ENCODE measurements at places on chromosomes 3 and 15.

GRCh38 chr3:69320871-69321271, 65.0 kb downstream of the FRMD4B start:
- DNase-seq, result no peak

DNA sequence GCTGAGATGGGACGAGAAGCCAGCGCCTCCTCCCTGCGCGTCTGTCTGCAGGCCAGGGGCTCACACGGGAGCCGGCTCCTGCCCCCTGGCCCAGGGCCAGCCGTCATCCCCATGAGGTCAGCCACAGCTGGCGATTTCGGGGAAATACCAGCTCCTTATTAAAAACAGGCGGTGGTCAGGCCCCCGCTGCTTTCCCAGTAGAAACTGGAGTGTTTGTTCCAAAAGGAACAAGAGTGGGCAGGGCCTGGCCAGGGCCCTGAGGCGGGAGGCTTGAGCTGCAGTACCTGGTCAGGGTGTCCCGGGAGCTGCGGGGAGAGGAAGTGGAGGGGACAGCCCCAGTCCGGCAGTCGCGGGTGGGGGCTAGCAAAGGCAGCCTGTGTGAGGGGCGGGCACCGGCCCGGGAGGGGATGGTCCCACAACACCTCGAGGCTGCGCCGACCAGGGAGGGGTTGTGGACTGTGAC, 17.8 kb downstream of the MYL3 start:
- DNase-seq, result no peak

GRCh38 chr3:78050276-78051065, 1010.6 kb downstream of the ROBO2 start:
- no peak for DNase-seq

DNA sequence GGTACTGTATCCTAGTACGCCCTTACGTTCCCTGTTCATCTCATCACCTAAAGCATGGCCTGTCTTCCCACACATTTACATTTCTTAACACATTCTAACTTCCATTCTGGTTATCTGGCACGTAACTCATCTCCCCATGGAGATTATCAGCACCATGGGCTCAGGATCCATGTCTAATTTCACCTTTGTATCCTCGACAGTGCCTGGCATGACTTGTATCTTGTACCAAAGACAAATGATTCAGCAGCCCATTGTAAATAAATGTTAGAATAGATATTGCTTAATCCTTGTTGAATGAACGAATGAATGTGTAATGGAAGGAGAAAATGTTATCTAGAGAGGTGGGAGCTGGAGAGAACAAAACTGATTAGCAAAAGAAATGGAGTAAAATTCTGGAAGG, 69.7 kb upstream of the TPM1 start:
- DNase-seq, result no peak

GRCh38 chr3:146540236-146540635, 4.2 kb downstream of the PLSCR1 start:
- no peak for DNase-seq

DNA sequence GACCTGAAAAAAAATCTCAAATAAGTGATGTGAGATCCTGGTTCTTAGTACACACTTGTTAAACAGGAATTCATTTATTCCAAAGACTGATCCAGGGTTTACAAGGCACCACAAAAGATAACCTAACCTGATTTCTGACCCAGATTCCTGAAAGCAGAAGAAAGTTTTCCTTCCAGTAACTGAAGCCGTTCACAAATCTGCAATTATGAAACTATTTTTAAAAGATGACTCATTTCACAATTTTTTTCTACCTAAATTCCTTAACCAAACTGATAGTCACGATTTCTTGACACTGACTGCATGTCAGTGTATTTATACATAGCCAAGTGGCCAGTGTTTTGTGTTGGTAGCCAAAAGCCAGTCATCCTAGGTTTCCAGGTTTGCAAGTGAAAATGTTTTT, 17.1 kb downstream of the SLC9A9 start:
- no peak for DNase-seq

DNA sequence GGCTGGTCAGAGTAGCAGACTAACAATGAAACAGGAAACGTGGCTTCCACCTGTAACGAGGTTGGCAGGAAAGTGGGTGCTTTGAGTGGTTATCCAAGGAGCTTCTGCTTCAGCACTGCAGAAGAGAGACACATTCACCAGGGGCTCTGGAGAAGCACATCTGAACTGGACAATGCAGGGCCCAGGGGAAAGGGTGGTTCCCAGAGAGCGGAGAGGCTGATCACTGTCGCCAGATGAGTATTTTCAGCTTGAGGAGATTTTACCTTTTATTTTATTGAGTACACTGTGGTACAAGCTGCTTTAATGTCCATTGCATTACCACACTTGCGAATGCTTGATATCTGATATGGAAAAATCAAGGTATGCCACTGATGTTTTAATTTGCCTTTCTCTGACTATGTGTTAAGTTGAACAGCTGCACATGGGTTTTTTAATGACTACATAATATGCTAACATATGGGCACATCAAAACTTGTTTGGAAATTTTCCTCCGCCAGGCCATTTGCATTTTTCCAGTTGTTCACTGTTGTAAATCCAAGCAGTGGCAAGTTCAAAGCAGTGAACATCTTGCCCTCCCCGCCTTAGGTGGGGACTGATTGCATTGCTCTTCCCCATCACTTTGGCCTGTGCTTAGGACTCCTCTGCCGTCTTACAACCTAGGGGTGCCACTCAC, 52.1 kb downstream of the LRTM1 start:
- DNase-seq, result no peak
